Stimulated activated CD4-positive, alpha-beta T cell treated with anti-CD3 and anti-CD28 coated beads, TNF-alpha, amount 100 ng/mL, for 4 hours (primary cell): ENCODE measurements at places on chromosomes 2 and 18.

- no peak for DNase-seq
These were observed 75.3 kb downstream of the LRRFIP1 start for GRCh38 chr2:237702441-237703391.

- DNase-seq, result no peak
These were observed 81.4 kb upstream of the CABLES1 start for GRCh38 chr18:23053776-23054457.

DNA sequence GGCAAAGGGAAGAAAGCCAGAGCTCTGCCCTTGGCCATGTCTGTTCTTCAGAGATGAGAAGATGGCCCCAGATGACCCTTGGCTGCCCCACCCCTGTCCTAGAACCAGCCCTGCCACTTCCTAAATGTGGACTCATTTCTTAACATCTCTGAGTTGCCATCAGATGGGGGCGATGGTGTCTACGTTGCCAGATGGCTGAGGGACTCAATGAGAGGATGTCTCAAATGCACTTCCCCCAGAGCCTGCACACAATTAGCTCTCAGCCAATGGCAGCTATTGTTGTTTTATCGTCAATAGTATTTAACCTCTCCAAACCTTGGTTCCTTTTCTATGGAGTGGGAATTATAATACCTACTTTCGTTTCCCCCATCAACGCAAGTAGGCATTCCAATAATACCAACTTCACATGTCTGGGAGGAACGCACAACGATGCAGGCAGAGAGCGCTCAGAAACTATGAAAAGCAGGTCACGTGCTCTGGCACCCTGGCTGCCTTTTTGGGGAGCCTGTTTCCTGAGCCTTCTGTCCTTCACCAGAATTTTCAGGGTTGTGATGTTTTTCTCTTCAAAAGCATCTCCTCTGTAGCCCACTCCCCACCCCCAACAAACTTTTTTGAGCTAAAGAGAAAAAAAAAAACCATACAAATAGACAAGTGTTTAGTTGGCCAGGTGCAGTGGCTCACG, 100.3 kb downstream of the MCFD2 start:
- no peak for DNase-seq

DNA sequence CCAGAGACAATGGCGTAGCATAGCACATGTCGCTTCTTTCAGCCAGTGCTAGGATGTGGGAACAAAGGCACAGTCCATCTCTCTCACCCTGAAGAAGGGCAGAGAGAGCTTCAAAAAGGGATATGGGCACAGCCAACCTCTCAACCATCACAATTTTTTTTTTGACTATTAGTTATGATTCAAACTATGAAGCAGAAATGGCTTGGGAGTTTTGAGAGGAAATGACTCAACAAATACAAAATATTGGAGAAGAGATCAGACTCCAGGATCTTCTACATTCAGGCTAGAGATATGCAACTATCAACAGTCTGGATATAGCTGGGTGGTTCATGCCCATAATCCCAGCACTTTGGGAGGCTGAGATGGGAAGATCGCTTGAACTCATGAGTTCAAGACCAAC, 109.1 kb downstream of the MCFD2 start:
- no peak for DNase-seq
